NCI-H2081 treated with DMSO at 0.1 percent for 48 hours (cell line): ENCODE measurements at places on chromosomes 3 and 15.

DNA sequence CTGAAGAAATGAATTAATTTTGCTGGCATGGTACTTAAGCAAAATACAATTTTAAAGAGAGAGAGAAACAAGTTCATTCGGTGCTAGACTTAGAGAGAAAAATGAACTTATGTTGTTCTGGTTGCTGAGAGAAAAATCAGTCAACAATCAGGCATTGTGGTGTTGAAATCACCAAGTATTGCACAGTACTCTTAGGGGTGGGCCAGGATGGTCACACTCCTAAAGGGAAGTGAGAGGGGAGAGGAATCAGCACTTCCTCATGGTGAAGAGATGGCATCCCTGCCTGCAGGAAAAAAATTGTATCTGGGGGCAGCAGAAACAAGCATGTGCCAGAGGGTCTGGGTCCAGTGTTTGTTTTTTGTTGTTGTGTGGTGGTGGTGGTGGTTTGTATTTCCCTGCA lies 7.0 kb upstream of the DMXL2 start:
- no peak for DNase-seq

DNA sequence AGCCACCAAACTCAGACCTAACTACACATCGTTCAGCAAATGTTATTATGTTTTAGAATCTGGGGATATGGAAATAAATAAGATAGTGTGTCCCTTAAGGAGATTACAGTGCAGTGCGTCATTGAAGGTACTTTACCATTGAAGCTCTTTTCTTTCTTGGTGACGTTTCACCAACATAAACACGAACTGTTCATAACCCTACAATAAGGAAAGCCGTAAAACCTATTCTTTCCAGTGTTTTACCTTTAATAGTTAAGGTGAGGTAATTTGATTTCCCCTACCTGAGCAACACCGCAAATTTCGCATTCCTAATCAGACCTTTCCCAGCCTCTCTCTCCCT lies 826 bp downstream of the CCDC66 start:
- DNase-seq: no peak

DNA sequence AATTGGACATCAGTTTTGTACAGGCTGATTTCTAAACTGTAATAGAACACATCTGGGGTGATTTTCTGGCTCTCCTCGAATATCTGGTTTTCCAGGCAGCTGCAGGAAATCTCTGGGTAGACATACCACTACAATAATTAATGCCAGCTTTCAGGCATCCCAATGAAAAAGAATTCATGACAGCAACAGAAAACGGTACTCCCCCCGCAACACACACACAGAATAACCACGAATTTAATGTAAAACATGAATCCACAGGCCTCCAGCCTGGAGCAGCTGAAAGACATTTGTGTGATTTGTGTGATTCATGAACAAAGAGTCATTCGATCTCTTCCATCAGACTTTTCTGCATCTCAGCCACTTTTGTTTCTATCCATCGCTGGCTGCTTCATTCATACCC lies 262.2 kb downstream of the MAGI1 start:
- DNase-seq: no peak

- no peak for DNase-seq
Observed at GRCh38 chr3:48985831-48986376, 4.1 kb upstream of the P4HTM start.

DNA sequence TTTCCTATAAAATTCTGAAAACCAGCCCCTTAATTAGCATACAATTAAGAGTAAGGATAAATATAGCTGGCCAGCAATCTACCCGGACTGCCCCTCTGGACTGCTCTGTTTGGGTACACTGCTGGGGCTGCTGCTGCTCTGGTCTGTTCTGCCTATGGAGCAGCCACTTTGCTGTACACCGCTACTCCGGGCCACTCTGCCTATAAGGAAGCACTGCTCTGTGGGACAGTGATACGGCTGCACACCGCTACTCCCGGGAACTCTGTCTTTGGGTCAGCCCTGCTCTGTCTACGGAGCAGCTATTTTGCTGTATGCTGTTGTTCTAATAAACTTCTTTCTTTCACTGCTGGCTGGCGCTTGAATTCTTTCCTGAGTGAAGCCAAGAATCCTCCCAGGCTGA lies 316.5 kb upstream of the PLSCR5 start:
- no peak for DNase-seq

GRCh38 chr3:195555110-195555509 lies 12.0 kb upstream of the PPP1R2 start:
- DNase-seq: no peak

- DNase-seq: no peak
Observed at GRCh38 chr15:78866803-78867202, 5.9 kb upstream of the MORF4L1 start.

DNA sequence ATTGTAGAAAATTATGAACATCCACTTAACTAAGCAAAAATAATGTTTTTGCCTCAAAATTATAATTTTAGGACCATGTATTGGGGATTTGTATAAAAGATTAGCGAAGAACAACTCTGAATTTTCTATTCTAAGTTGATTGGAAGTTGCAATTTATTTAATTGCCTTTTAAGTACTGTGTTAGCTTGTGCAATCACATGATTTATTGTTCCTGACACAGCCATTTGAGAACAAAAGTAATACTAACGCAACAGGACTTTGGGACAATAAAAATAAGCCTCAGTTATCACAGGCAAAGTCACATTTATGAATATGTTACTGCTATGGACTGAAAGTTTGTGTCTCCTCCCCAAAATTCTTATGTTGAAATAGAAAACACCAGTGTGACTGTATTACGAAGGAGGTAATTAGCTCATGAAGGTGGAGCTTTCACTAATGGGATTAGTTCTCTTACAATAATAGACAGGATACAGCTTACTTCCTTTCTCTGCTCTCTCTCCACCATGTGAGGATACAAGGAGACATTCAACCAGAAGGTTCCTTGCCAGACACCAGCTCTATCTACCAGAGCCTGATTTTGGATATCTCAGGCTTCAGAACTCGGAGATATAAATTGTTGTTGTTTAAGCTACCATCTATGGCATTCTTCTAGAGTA lies 745.9 kb downstream of the ZBBX start:
- no peak for DNase-seq
